ENCODE measurements at places on chromosomes 5 and 9.

DNA sequence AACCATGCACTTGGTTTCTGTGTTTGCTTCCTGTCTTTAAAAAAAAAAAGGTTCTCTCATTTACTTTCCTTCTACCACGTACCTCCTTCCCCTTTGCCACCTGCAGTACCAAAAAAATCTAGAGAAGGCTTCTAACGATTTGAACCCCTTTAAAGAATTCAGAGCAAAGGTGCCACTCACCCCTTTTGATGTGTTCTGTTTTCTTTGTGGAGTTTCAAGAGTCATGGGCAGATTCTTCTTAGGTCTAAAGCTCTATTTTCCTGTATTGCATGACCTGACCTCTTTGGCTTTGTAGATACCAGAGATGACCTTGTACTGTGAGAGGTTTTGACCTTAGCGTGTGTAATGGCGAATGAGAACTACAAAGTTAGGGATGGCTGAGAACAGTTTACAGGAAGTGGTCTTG, 29.0 kb downstream of the TXNDC8 start:
- DNase-seq = no peak

DNA sequence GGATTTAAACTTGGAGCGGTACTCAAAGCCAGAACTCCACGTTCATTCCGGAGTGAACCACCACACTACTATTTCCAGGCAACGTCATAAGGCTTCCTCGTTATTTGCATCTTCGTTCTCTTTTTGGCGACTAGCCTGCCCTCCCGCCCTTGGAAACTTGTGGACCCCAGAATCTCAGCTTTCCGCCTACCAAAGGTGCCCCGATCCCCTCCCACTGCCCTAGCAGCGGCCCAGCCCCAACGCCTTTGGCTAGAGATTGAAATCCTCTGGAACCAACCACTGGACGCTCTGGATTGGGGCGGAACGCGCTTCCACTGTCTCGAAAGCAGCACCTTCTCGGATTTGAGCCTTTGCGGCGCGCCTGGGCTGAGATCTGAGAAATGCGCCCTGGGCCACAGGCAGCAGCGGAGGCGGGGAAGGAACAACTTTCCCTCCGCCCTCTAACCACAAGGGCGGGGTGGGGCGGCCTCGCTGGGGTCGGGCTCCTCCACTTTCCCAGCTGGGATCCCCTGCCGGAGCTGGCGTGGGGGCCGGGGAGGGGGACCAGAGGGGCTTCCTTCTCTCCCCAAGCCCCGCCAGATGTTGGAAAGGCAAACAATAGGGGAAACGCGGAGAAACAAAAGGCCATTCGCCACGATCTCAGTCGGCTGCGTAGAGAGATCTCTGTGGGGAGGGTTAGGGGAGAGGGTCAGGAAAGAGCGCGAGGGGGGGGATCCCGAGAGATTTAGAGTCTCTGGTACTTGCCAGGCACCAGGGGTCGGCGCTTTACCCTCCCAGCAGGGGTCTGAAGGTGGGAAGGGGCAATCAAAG, 1.3 kb downstream of the MOB3B start:
- no peak for DNase-seq

GRCh38 chr5:154714266-154714986, 40.8 kb upstream of the LARP1 start:
- no peak for DNase-seq

DNA sequence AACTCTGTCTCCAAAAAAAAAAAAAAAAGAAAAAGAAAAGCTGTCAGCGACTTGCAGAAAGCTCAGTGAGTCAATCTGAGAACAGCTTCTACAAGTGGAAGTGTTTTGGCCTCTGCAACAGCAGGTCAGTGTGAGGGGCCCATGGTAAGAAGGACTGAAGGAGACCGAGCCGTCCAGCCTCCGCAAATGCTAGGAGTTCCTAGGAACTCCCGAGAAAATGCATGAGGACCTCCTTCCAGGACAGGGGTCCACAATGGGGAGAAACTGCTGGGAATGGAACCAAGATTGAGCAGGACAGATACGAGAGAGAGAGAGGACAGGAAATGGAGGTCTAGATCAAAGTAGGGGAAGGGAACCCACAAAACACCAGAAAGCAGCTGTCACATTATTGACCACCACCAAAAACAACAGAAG, 180.5 kb downstream of the CRB2 start:
- DNase-seq = no peak
